ENCODE measurements at places on chromosomes 6 and 20.

DNA sequence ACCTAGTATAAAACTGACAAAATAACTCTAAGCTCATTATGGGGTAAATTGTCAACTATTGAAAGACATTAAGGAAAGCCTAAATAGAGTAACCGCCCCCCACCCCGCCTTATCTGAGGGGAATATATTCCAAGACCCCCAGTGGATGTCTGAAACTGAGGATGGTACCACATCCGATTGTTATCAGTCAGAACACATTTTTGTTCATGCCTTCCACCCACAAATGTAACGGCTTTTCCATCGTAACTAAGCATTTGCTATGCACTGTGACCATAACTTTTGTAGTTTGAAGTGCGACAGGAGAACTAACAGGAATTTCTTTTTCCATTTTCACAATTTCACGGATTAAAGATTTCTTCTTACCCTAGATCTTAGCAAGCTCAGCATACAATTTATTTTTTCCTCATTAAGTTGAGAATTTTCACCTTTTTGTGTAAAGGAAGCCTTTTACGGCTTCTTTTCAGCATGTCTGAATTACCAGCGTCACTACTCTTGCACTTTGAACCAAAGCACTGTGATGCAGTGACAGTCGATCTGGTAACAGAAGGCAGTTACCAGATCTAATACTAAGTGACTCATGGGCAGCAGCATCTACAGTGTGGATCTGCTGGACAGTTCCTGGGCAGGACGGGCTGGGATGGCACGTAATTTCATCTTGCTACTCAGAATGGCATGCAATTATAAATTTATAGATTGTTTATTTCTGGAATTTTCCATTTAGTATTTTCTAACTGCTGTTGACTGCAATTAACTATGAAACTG lies 11.8 kb downstream of the CFAP61 start:
- no peak for DNase-seq

GRCh38 chr6:112086744-112087135 lies 542 bp downstream of the TUBE1 start:
- DNase-seq = no peak

GRCh38 chr6:91164105-91164504 lies 577.2 kb upstream of the MAP3K7 start:
- no peak for DNase-seq

DNA sequence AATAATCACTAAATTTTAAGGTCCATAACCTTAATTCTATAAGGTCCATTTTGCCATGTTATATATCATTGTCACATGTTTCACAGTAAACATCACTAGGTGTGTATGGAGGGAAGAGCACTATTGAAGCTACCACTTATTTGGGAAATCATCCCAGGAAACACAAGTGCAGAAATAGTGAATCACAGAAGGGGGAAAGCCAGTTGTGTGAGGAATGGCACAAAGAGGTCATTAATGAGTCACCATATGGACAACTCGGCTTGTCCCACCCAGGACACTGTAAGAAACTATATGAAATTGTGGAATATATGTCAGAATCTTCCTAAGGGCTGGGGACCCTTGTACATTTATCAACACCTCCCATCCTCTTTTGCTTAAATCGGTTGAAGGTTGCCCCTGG lies 13.7 kb downstream of the BTN3A1 start:
- DNase-seq = no peak

DNA sequence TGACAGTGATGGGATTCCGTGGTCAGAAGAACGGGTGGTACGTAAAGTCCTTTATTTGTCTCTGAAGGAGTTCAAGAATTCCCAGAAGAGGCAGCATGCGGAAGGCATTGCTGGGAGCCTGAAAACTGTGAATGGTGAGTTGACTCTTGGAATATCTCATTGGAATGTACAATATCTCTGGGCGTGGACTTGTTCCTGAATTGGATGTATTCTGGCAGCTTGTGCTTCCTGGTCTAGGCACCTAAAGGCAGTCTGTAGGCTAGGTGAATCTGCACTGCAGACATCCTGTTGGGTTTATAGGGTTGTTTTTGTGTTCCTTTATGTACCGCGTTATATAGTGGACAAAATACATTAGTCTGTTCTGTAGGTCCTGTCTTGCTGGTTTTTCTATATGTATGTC lies 128.2 kb downstream of the JARID2 start:
- no peak for DNase-seq

DNA sequence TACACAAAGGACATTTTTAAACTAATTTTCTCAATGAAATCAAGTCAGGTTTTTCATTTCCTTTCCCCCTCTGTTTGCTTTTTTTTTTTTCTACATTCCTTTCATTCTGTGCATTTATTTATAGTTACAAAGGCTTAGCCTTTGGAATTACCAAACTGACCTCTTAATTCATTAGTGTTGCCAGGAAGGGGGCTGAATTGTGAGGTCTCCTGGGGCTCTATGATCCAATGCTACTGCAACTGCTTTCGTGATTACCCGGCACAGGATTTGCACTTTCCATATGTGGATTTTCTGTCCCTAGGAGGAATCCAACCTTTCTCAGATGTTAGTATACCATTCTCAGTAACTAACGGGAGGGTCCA lies 35.3 kb downstream of the NEDD9 start:
- no peak for DNase-seq

GRCh38 chr20:61900011-61900944 lies 165.4 kb downstream of the TAF4 start:
- DNase-seq = no peak

- no peak for DNase-seq
Measured at GRCh38 chr6:160430751-160431150, 82.6 kb downstream of the SLC22A3 start.

DNA sequence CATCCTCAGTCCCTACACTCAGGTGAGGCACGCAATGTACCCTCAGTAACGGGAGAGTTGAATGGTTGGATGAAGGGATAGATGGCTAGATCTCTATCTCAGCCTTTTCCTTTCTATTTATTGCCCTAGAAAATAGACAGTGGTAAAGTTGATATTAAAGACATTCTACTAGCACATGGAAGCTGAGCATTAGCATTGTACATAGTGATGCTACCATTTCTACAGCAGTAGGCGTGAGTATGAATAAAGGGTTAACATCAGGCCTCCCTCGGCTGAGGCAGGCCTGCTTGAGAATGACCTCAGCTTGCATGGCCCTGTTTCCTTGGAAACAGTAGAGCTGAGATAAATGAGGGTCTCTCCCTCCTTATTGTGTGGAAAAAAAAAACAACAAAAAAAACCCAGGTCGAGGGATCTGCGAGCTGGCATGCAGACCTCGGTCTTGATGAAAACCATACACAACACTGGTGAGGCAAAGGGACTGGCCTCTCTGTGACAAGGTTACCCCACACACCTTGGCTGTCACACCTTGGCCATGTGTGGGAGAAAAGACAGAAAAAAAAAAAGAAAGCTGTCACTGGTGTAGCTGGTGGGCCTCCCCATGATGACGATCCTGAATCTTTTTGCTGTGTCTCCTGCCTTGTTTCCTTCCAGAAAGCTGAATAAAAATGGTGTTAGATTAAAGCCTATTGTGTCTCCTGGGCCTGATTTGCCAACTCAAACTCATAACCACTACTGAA lies 160.0 kb downstream of the HACE1 start:
- no peak for DNase-seq

- DNase-seq = no peak
Measured at GRCh38 chr6:139868576-139868975, 494.1 kb upstream of the CITED2 start.

- no peak for DNase-seq
Measured at GRCh38 chr6:13927203-13927602, 2.5 kb downstream of the RNF182 start.

- no peak for DNase-seq
Measured at GRCh38 chr20:59664421-59664941, 60.1 kb downstream of the PHACTR3 start.

DNA sequence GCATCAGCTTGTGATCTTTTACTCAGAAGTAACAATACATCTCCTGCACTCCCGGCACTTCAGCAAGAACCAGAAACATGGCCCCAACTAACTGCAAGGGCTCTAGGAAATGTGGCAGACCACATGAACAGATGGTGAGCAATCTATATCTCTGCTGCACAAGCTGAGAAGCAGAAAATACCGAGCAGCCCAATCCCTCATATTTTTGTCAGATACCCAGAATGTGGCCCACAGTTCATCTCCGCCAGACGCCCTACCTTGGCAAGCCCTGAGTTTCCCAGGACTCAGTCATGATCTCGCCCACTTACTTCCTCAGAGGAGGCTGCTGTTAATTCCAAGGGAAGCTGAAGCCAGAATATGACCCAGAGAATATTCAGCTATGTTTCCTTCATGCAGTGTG lies 63.1 kb upstream of the PHACTR1 start:
- DNase-seq = no peak
